ENCODE measurements at places on chromosomes 7 and 10.

DNA sequence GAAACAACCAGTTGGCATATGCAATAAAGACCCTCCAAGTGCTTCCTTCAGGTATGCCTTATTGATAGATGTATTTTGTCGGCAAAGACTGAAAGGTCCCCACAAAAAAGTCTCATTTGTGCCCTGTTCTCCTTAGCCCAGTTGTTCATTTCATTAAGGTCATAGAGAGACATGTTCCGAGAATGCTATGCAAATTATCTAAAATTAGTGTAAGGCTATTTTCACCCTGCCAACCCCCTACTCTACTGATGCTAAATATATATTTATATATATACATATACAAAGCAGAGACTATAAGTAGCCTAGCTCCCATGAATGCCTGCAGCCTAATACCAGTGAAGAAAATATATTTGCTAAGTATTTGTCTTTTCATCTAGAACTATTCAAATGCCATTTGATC is 96.7 kb upstream of the ADO start:
- DNase-seq = no peak

- DNase-seq = no peak
Measured at GRCh38 chr10:44030132-44030531, 354.8 kb downstream of the CXCL12 start.

- no peak for DNase-seq
Measured at GRCh38 chr7:32869716-32870115, 21.8 kb downstream of the KBTBD2 start.

- DNase-seq = no peak
Measured at GRCh38 chr10:48759113-48759901, 74.6 kb downstream of the WDFY4 start.

DNA sequence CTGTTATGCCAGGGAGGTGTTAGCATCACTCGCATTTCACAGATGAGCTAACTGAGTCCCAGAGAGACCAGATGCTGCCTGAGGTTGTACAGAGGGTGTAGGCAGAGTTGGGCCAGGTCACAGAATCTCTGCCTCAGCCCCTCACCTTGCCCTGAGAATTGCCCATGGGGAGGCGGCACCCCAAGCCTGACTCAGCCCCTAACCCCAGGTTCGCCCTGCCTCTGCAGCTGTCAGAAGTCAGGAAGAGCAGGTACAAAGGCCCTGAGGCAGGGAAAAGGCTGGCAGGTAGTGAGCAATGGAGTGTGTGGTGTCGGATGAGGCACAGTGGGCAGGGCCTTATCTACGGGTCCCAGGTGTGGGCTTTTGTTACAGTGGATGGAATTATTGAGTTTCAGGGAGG is 79.4 kb downstream of the MYL10 start:
- DNase-seq = no peak

GRCh38 chr7:84113906-84114850 is 80.4 kb downstream of the SEMA3A start:
- DNase-seq = no peak

DNA sequence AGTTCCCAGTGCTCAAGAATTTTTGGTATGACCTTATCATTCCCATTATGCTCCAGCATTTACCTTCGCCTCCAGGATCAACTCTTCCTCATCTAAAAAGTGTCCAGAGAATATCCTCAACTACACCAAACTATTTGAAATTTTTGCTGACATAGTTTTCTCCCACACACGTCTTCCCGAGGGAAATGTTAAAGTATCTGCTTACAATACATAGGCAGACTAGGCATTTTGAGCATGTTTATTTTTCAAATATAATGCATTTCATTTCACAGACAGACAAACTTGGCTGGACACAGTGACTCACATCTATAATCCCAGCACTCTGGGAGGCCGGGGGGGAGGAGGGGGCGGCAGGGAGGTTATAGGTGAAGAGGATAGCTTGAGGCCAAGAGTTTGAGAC is 177.1 kb upstream of the TRIM24 start:
- peak; percentile 4 for DNase-seq

All from fibroblast of skin of right quadriceps (primary cell).